Left lung (tissue), 14 donors: ENCODE measurements at places on chromosomes 5 and 9. TPM values are rescaled to one million over a fixed set of nuclear protein-coding genes. Genes with fewer than 3 reads are reported as not detected.

- no peaks in the 10 kb centered on the region for H3K27me3 ChIP-seq
- no peak for DNase-seq
- no peaks in the 10 kb centered on the region for H3K36me3 ChIP-seq
- H3K27ac ChIP-seq, result peak overlapping the region; percentile 23
Observed at GRCh38 chr5:123709422-123709821, 197.4 kb downstream of the CSNK1G3 start.

CDKN2B-AS1 gene
- 0.33 TPM for polyA plus RNA-seq

SPIN1 gene
- polyA plus RNA-seq, result 154 TPM

DNA sequence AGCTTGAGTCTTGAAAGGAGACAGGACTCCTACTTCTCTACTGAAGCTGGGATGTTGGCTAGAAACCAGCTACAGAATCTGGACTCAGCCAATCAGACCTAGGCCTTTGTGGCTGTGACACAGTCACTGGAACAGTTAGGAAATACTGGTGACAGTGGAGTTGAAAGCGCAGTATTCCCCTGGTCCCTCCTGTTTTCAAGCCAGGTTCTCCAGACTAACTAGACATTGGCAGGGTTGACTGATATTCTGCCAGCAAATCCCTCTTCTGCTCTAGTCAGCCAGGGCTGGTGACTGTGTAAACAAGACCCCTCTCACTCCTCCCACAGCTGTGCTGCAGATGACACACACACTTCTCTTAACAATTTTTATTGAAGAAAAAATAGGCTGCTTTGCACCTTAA lies 8.7 kb downstream of the SHROOM1 start:
- H3K27me3 ChIP-seq, result peaks cover 73% of the 10 kb centered on the region

- H3K27me3 ChIP-seq, result no peaks in the 10 kb centered on the region
- no peak overlapping the region for H3K4me3 ChIP-seq
- DNase-seq, result no peak
Observed at GRCh38 chr9:129542741-129543140, 78.2 kb downstream of the C9orf50 start.

DNA sequence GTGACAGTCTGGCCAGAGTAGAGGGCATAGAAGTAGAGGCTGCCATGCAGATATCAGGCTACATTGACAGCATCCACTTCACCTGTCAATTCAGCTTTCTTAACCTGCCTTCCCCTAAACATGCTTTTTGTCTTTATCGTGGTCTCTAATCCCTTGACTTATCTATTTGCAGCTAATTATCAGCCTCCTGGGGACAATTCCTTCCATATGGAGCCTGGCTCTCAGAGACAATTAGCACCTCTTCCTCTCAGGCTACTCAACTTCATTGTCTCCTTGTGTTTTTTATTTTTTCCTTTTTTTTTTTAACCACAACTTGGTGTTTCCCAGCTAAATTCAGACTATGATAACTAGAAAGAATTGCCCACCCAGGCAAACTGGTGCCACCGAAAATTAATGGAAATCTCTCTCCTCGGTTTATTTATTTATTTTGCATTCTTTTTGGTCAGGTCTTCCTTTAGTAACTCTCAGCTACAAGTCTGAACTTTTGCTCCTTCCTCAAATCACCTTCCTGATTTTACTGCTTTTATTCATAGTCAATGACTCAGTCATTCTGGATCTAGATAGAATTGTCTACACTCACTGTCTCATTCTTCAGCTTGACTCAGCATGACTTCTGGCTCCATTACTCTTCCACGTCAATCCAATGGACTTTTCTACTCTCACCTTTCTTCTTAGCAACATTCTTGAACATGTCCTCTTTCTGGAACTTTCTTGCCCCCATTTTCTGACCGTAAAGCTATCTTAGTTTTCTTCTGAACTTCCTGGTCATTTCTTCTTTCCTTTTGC lies 63.0 kb upstream of the BASP1 start:
- H3K36me3 ChIP-seq, result no peaks in the 10 kb centered on the region
- H3K4me1 ChIP-seq, result no peaks in the 10 kb centered on the region
- no peak overlapping the region for H3K27ac ChIP-seq
- no peak overlapping the region for H3K4me3 ChIP-seq
- no peak for DNase-seq

- H3K4me3 ChIP-seq, result no peak overlapping the region
- H3K27ac ChIP-seq, result no peak overlapping the region
- H3K4me1 ChIP-seq, result no peaks in the 10 kb centered on the region
- H3K27me3 ChIP-seq, result no peaks in the 10 kb centered on the region
- H3K36me3 ChIP-seq, result no peaks in the 10 kb centered on the region
- no peak for DNase-seq
Observed at GRCh38 chr5:10474521-10475075, 32.9 kb downstream of the ROPN1L start.

- no peaks in the 10 kb centered on the region for H3K36me3 ChIP-seq
- no peaks in the 10 kb centered on the region for H3K27me3 ChIP-seq
- H3K4me3 ChIP-seq, result no peak overlapping the region
- no peak overlapping the region for H3K27ac ChIP-seq
- DNase-seq, result no peak
Observed at GRCh38 chr5:14834584-14835550, 36.7 kb downstream of the ANKH start.

- no peaks in the 10 kb centered on the region for H3K36me3 ChIP-seq
- peak overlapping the region; percentile 68 for H3K27ac ChIP-seq
- H3K27me3 ChIP-seq, result no peaks in the 10 kb centered on the region
- no peak for DNase-seq
- no peak overlapping the region for H3K4me3 ChIP-seq
Observed at GRCh38 chr5:132103969-132104391, 30.4 kb downstream of the CSF2 start.

ARID3C gene
- polyA plus RNA-seq, result 0.13 TPM

DNA sequence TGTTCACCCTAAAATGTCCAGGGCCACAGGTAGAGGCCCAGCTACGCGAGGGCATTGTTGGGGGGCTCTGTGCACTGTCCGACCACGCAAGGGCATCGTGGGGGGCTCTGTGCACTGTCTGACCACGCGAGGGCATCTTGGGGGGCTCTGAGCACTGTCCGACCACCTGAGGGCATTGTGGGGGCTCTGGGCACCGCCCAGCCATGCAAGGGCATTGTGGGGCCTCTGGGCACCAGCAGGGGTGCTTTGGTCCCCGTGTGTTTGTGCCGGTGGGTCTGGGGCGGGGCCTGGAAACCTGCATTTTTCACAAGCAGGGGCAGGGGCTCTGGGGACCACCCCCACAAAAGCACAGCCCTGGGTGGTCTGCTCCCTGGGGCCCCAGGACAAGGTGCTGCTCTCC lies 41.5 kb upstream of the RXRA start:
- no peaks in the 10 kb centered on the region for H3K36me3 ChIP-seq
- DNase-seq, result no peak
- H3K4me1 ChIP-seq, result peaks cover 10% of the 10 kb centered on the region
- no peak overlapping the region for H3K27ac ChIP-seq
- no peaks in the 10 kb centered on the region for H3K27me3 ChIP-seq

- DNase-seq, result no peak
- H3K36me3 ChIP-seq, result no peaks in the 10 kb centered on the region
- no peaks in the 10 kb centered on the region for H3K27me3 ChIP-seq
- no peak overlapping the region for H3K4me3 ChIP-seq
- H3K4me1 ChIP-seq, result peaks cover 6% of the 10 kb centered on the region
Observed at GRCh38 chr5:107456281-107456715, 214.4 kb downstream of the EFNA5 start.
